RCC 7860 (cell line): ENCODE measurements at places on chromosomes 6 and 20.

- DNase-seq, result no peak
Observed at GRCh38 chr6:69913361-69913760, 47.0 kb downstream of the COL19A1 start.

- no peak for DNase-seq
Observed at GRCh38 chr6:136920671-136921380, 1.3 kb upstream of the SLC35D3 start.

DNA sequence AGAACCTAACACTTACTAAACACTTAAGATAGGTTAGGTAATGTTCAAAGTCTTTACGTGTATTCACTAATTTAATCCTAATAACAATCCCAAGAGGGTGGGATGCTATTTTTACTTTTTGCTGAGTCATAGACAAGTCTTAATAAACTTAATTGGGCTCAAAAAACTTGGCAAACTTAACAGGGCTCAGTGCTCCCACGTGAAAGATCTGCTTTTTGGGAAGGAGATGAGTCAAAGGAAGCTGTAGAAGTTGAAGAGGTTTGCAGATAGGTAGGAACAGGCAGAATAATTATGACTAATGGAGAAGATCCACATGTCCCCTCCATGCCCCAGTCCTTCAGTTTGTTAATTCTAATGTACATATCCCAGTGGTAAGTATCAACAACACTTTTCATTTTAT lies 44.5 kb upstream of the STMND1 start:
- no peak for DNase-seq

GRCh38 chr6:34497411-34497810 lies 31.5 kb downstream of the PACSIN1 start:
- DNase-seq, result no peak

- DNase-seq, result no peak
Observed at GRCh38 chr6:40505191-40505810, 81.9 kb downstream of the LRFN2 start.

GRCh38 chr20:36098364-36098763 lies 56.2 kb upstream of the EPB41L1 start:
- no peak for DNase-seq

DNA sequence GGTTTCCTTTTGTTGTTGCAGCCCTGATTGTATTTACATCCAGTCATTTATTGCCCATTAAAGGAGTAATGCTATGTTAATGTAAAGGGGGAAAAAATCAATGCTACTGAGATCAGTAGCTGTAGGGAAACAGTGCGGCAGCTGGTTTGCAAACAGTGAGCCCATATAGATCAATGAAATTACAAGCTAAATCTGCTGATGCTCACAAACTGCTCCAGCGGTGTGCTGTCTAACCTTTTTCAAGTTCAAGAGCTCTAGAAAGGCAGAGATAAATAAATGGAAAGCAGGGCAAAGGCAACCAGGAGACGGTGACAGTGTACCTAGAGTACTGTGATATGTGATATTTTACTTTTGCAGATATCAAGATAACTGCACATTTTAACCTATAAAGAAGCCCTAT lies 449.0 kb upstream of the MMS22L start:
- DNase-seq, result no peak

GRCh38 chr6:158605266-158605878 lies 39.2 kb downstream of the DYNLT1 start:
- peak; percentile 37 for DNase-seq

GRCh38 chr20:10662661-10663458 lies 10.9 kb downstream of the JAG1 start:
- DNase-seq, result no peak

GRCh38 chr20:24808616-24809015 lies 140.5 kb upstream of the CST7 start:
- DNase-seq, result no peak

GRCh38 chr6:98775205-98775604 lies 59.2 kb upstream of the POU3F2 start:
- DNase-seq, result no peak

DNA sequence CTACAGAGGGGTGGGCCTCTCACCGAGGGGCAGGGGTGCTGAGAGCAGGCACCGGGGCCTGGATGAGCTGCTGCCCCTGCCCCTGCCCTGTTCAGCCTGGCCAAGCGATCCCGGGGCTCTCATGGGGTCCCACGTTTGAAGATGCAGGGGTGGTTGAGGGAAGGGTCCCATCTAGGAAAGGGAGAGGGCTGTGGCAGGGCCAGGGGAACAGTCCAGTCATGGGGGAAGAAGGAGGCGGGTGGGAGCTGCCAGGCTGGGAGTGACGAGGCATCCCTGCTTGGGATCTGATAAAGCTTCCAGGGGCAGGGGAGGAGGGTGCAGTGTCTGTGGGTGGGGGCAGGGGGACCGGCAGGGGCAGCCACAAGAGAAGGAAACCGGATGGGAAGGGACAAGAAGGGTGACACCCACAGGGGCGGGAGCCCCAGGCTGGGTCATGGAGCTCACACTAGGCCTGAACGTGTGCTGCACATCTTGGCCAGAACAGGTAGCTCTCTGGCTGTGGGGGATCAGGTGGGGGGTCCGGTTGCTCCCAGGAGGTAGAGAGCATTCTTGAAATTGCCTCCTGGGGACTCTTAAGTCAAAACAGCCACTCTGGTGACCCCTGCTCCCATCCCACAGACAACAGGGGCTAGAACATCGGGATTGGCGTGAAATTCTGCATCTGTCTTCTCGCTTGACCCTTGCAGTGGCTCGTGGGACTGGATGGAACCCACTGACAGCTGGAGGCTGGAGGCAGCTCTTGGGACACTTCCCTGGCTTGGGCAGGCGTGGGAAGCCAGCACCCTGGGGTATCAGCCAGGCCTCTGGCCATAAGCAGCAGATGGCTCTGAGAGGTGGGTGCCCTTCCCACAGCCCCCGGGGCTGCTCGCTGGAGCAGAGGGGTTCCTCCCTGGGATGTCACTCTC lies 58.0 kb upstream of the GATA5 start:
- no peak for DNase-seq

DNA sequence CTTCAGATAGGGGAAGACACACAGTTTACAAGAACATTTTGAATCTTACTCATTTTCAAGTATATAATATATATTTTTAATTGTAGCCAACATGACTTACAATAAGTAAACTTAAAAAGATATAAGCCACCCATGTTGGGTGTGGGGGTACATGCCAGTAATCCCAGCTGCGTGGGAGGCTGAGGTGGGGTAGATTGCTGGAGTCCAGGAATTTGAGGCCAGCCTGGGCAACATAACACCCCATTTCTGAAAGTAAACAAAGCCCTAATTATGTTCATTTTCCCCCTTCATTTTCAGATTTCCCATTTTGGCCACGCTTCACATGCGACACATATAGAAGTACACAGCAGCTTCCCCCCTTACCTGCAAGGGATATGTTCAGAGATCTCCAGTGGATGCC lies 30.5 kb downstream of the SERPINB6 start:
- no peak for DNase-seq

GRCh38 chr6:109429496-109429895 lies 10.9 kb downstream of the PPIL6 start:
- no peak for DNase-seq

- no peak for DNase-seq
Observed at GRCh38 chr6:131027326-131027725, 35.7 kb downstream of the EPB41L2 start.

GRCh38 chr6:105810105-105810921 lies 275.8 kb upstream of the PRDM1 start:
- DNase-seq, result peak; percentile 78

DNA sequence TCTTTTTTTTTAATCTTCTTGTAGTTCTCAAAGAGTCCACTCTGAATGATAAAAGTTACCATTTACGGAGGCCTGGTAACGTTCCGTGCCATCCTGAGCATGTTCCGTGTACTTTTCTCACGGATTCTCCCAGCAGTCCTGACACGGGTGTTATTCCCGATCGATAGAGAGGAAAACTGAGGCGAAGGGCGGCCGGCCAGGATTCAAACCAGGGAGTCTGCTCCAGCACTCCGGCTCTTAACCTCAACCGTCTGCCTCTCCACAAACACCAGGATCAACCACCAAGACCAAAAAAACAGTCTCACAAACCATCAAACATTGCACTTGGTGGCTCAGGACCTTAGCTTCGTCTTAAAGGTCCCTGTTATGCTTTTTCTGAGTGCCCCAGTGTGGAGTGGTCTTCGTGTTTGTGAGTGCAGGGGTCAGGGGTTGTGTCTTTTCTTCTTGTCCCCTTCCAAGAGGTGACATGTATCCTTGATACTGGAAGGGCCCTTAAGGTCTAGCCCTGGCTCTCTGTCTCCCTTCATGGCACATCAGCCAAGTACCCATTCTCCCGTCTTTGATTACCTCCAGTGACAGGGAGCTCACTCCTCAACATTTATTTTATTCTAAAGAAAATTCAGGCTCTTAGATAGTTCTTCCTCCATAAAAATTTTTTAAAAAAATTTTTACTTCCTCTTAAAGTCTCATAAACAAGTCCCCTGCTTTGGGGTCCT lies 35.1 kb downstream of the SRC start:
- DNase-seq, result no peak

- DNase-seq, result no peak
Observed at GRCh38 chr6:106630366-106630765, 988 bp downstream of the QRSL1 start.

GRCh38 chr6:88374553-88374952 lies 208.4 kb upstream of the CNR1 start:
- no peak for DNase-seq

- no peak for DNase-seq
Observed at GRCh38 chr6:160070427-160070826, 51.2 kb upstream of the SLC22A1 start.

GRCh38 chr20:59574308-59574707 lies 30.0 kb upstream of the PHACTR3 start:
- no peak for DNase-seq

DNA sequence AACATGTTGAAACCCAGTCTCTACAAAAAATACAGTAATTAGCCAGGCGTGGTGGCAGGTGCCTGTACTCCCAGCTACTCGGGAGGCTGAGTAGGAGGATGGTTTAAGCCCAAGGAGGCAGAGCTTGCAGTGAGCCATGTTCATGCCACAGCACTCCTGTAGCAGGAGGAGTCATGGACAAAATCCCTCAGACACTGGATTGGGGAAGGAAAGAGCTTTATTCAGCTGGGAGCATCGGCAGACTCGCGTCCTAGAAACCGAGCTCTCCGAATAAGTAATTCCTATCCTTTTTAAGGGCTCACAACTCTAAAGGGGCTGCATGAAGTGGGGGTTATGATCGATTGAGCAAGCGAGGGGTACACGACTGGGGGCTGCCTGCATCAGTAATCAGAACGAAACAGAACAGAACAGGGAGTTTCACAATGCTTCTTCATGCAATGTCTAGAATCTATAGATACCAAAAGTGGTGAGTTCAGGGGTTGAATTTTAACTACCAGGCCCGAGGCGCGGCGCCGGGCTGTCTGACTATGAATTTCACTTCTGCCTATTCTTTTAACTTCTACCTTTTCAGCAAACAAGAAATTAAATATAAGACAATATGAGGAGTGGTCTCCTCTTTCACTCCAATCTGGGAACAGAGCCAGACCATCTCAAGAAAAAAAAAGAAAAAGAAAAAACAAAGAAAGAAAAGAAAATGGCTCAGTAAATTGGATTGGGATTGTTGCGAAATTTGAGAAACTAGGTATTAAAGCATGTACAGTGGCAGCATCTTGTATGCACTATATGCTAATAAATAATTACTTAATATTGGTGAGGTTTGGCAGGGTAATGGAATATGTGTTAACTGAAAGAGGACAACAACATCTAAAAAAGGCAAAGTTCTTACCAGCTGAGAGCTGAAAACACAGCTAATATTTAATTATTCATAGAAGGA lies 23.6 kb downstream of the HMGN4 start:
- no peak for DNase-seq

DNA sequence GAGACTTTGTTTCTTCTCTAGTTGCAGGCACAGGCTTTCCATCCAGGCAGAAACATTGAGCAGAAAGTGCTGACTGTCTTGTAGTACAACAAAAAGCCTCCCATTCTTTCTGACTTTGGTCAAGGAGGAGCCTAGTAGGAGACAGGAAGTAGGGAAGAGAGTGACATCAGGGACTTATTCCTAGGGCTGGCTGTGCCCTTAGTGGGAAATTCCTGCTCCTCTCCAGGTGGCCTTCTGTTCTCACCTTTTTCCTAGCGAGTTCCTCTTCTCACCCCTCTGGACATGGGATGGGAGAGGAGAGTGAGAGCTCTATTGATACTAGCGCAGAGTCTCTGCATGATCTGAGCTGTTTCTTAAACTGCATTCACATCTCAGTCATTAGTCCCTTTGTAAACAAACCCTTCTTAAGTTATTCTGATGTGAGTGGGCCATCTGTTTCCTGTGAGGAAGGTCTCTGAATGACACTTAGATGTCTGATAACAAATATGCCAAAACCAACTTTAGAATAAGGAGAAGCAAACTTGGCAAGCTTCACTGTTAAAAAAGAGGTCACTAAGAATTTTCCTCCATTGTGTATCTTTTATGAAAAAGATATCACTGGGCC lies 455.0 kb downstream of the GJA1 start:
- no peak for DNase-seq

GRCh38 chr6:126054258-126054702 lies 67.9 kb downstream of the TRMT11 start:
- DNase-seq, result no peak

- DNase-seq, result no peak
Observed at GRCh38 chr6:149755300-149756260, 6.0 kb downstream of the PCMT1 start.

DNA sequence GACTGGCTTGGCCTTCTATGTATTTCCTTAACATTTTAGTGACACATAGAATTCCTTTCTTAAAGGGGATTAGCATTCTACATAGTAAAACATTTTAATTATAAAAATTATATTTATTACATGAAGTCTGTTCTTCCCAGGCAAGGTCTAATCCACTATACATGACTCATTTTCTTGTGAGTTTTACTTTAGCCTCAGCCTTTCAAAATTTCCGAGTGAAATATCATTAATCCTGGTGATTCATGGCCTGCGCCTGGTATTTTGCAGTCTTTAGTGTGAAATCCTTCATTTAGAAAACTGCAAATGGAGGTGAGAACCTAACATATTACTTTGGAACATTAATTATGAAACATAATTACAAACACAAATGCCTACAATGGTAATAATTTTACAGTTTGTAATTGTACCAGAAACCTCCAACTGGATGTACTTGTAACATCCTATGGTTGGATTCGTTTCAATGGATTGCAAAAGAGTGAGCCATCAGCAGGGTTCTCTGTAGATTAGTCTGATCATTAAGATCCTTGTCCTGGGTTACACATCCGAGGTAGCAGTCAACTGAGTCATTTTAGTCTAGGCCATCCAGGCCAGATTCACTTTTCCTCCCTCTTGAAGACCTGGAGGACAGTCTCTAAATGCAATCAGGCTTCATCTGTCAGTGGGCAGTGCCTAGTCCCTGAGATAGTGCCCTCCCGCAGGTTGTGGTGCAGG lies 272.0 kb downstream of the PACRG start:
- peak; percentile 7 for DNase-seq

GRCh38 chr6:152636609-152637295 lies 410 bp downstream of the SYNE1 start:
- peak; percentile 9 for DNase-seq

DNA sequence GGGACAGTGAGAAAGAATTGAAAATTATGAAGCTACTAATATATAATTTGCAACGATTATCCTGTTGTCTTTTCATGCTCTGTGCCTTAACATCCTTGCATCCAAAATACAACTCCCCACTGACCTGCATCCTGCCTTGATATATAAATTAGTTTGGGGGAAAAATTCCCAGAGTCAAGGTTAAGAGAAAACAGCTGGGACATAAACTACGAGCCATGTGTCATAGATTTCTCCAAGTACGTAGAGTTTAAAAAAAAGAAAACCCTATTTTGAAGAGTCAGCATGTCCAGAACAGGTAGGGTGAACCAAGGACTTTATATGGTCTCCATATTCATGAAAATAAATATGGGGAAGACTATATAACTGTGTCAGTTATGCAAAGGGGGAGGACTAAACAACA lies 123.8 kb upstream of the MARCKS start:
- DNase-seq, result no peak

- DNase-seq, result peak; percentile 33
Observed at GRCh38 chr20:33211817-33212424, 5.2 kb upstream of the BPIFA3 start.
